Right cardiac atrium (tissue), 5 donors: ENCODE measurements at places on chromosomes 3 and 15. TPM values are rescaled to one million over a fixed set of nuclear protein-coding genes. Genes with fewer than 3 reads are reported as not detected.
A peak's percentile ranks its signal among the peaks of the same experiment; 100 is the strongest.

STRC gene
- total RNA-seq = not detected

CPEB1 gene
- 1.6 TPM for total RNA-seq

MAP6D1 gene
- 2.5 TPM for total RNA-seq

CRABP1 gene
- not detected for total RNA-seq

SELENOT gene
- total RNA-seq = 109 TPM

DZIP1L gene
- 4.6 TPM for total RNA-seq

CASR gene
- not detected for total RNA-seq

TRIM42 gene
- not detected for total RNA-seq

CPLX3 gene
- total RNA-seq = 13.0 TPM

STARD5 gene
- total RNA-seq = 4.4 TPM

TM4SF1 gene
- total RNA-seq = 92.5 TPM

ADAMTSL3 gene
- total RNA-seq = 47.3 TPM

MKRN2OS gene
- total RNA-seq = not detected

GRCh38 chr15:68341760-68342725 lies 64.5 kb downstream of the FEM1B start:
- peak; percentile 76 for DNase-seq

DNA sequence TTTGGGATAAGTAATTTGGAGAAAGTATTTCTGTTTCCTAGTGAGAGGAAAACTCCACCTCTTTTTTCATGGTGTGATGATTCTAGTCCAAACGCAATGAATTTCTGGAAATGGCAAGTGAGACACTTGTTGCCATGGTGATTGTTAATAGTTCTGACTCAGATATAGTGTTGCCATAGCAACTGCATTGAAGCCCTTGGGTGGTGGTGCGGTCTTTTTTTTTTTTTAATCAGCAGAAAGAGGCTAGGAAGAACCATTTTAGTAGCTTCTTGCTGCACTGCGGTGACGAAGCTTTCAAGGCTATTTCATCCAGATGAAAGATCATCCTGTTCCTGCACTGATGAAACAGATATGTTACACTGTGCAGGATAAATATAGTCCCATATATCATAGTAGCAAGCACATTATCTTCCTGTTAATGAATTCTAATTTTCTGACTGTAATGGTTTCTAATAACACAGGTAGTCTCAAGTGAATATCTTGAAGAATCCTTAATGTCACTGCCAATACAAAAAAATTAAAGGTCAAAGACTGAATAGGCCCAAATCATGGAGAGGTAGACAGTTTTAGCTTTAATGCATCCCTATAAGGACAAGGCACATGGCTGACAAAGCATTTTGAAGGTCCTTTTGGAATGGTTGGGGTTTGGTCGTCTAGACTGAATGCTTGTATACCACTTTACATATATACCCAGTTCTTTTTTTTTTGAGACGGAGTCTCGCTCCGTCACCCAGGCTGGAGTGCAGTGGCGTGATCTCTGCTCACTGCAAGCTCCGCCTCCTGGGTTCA lies 125.1 kb upstream of the ZBTB20 start:
- no peak for DNase-seq

- no peak for DNase-seq
These were observed 17.7 kb downstream of the HEXA start for GRCh38 chr15:72358121-72358520.

DNA sequence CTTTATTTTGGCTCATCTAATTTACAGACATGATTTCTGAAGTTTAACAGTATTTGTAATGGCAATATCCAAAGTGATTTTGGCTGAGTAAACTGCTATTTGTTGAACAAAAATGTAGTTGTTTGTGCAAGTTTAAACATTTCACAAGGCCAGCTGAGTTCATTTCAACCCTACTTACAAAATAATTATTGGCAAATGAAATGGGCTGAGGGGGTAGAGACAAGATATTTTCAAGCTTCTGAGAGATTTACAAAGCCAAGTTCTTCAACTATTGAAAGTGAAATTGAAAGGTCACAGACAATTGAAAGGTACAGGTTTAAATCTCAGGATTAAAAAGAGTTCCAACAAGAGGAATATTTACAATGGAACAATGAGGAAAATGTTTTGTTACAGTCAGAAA lies 77.1 kb downstream of the DUT start:
- no peak for DNase-seq

GRCh38 chr3:43996379-43997301 lies 245.0 kb upstream of the TOPAZ1 start:
- DNase-seq = peak; percentile 62

GRCh38 chr3:137121704-137122314 lies 164.0 kb downstream of the IL20RB start:
- no peak for DNase-seq

DNA sequence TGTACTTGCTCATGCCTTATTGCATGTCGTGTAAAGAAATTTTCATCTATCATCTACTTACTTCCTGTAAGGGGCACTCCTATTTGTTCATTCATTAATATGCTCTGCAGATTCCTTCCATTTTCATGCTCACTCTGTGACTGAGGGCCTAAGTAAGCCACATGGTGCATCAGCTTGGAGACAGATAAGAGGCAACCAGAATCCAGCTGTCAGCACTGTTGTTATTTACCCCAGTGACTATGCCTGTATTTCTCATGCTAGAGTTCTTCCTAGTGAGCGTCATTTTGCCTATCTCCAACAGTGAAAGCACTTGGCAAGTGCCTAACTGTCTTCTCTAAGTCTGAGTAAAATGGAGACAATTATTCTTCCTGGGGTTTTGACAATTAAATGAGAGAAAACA lies 124.8 kb upstream of the ABI3BP start:
- DNase-seq = no peak

DNA sequence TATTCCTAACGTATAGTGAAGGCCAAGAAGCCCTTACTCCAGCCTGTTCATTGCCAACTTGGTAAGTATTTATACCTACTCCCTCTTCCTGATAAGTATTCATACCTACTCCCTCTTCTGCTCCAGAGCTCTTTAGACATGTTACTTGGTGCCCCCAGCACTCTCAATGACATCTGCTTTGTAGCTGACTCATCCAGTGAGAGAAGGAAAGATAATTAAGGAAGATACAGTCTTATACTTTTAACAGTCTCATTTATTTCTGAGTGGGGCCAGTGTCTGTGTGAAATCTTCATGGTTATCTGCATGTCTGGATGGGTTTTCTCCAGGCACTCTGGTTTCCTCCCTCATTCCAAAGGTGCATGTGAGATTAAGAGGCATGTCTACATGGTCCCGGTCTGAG lies 698.7 kb downstream of the FHIT start:
- DNase-seq = no peak

GRCh38 chr3:52432691-52433141 lies 12.2 kb downstream of the SEMA3G start:
- peak; percentile 69 for DNase-seq

DNA sequence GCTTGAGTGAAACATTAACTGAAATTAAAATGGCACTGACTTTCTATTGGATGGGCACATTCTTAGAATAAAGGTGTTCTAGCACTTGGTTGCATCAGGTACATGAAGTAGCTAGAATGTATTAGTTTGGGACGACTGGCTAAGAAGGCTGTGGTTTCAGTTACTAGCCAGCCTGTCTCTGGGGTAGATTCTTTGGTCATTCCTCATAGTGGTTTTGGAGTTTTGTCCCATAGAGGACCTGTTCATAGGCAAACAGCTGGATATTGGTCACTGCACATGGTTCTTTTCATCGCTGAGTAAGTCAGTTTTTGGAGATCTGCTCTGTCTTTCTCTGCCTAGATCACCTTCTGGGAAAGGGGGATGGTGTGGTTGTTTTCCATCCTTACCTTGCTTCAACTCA lies 55.3 kb downstream of the ADAMTSL3 start:
- DNase-seq = no peak

- DNase-seq = no peak
These were observed 329.4 kb downstream of the EPHA3 start for GRCh38 chr3:89436846-89437245.

DNA sequence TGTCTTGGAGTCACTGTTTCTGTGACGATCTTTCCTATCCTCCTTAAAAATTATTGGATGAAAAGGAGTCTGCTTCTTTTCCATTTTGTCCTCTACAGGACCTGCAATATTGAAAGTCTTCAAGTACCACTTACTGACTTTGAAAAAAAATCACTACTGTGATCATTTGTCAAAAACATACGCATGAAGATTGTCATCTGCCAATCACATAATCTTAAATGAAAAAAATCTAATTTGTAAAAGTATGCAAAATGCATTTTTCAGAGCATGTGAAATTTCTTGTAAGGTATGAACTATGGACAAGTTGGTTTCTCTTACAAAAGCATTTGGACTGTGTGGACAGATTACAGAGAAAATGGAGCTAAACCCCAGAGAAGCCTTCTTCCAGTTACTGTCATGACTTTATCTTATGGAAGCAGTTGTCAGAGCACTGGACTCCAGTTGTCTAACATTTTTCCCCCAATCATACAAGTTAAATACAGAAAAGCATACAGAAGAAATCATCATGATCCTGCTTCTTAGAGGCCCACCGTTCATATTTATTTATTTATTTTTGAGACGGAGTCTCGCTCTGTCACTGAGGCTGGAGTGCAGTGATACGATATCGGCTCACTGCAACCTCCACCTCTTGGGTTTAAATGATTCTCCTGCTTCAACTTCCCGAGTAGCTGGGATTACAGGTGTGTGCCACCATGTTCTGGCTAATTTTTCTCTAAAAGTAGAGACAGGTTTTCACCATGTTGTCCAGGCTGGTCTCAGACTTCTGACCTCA lies 3.4 kb upstream of the PXK start:
- no peak for DNase-seq

DNA sequence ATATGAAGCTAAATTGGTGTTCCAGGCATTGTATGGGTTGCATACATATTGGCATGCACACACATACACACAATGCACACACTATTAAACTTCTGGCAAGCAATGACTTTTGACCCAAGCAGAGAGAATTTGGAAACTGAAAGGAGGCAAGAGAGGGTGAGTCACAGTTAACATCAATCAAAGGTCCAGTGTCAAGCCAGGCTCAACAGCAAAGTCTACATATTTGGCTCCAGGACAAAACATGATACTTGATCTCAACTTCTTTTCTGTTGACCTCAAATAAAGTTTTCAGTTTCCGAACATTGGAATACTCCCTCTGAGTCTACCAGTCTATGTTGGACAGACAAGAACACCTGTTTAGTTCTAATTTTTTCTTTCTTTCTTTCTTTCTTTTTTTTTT lies 28.3 kb downstream of the IL12A start:
- no peak for DNase-seq

DNA sequence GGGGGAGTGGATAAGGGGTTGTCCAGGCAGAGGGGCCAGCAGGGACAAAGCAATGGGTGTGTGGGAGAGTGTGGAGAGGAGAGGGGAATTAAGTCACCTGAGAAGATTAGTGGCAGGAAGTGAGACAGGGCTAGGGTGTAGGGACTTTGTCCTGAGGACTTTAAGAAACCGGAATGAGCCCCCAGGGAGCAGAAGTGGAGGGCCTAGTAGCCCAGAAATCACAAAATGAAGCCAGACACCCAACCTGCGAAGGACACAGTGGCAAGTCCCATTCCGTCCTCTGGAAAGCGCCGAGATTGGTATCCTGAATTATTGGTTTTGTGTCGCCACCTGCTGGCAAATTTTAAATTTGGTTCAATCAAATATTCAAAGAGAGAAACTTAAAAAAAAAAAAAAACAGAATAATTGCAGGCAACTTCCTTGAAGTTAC lies 78.0 kb upstream of the SLC25A36 start:
- DNase-seq = no peak

DNA sequence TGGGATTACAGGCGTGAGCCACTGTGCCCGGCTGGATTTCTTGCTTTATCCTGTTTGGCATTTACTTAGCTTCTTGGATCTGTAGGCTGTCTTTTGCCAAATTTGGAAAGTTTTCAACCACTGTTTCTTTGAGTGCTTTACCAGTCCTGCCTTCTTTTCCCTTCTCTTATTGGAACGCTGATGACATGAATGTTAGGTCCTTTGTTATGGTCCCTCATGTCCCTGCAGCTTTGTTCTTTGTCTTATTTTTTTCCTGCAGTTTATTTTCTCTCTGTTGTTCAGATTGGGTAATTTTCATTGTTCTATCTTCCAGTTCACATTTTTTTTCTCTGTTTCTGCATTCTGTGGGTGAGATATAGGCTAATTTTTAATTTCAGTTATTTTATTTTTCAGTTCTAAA lies 25.0 kb downstream of the SH3GL3 start:
- no peak for DNase-seq

DNA sequence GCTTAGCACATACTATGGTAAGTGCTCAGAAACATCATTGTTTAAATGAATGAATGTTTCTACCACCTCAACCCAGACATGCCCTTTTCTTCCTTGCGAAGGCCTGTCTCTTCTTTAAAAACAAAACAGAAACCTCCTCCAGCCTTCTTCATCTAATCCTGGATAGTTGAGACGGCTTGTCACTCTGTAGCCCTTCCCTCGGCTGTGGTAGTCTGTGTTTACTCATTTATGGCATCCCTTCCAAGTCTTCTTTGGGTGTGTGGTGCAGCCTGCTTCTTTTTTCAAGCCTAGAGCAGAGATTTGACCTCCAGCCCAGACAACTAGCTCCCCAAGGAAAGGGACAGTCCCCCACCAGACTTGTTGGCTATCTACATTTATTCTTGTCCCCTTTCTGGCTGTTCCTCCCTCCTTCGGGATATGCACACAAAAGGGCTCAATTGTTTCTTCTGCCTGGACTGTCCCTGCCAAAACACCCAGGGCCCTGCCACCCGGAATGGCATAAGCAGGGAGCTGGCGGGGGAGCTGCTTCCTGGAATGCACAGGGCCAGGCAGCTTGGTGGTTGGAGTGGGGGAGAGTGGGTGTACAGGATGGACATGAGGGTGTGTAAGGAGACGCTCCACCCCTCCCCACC lies 67.8 kb downstream of the ITGA11 start:
- peak; percentile 90 for DNase-seq

GRCh38 chr15:50432230-50432629 lies 8.0 kb downstream of the USP8 start:
- no peak for DNase-seq

GRCh38 chr15:53511175-53511574 lies 248.3 kb downstream of the WDR72 start:
- no peak for DNase-seq

GRCh38 chr15:73800662-73801345 lies 47.7 kb upstream of the INSYN1 start:
- peak; percentile 69 for DNase-seq

DNA sequence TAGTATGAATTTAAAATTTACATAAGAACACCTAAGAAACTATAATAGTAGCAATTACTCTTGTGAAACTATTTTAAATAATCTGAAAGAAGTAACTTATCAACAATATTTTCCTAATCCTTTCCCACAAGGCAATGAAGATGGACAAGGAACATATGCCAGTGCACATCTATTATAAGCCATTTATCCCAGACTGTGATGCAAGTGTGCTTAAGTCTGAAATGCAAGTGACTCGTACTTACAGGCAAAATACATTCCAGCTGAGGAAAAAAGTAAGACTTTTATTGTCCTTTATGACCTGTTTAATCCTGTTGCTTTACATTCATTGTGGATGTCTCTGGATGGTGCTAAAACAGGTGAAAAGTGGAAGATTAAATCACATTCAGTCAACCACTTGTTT lies 709.4 kb downstream of the ZNF385D start:
- DNase-seq = no peak

- DNase-seq = no peak
These were observed 13.7 kb downstream of the P2RY14 start for GRCh38 chr3:151264605-151265004.
